ENCODE measurements at places on chromosomes 6 and 20.

- peak; percentile 14 for DNase-seq
Observed at GRCh38 chr6:13099771-13100170, 228.6 kb downstream of the TBC1D7 start.

GRCh38 chr20:50216543-50217206 lies 26.0 kb downstream of the CEBPB start:
- DNase-seq: no peak

GRCh38 chr6:89057759-89058158 lies 22.8 kb upstream of the PNRC1 start:
- DNase-seq: no peak

GRCh38 chr6:93515736-93516135 lies 96.4 kb upstream of the EPHA7 start:
- no peak for DNase-seq

DNA sequence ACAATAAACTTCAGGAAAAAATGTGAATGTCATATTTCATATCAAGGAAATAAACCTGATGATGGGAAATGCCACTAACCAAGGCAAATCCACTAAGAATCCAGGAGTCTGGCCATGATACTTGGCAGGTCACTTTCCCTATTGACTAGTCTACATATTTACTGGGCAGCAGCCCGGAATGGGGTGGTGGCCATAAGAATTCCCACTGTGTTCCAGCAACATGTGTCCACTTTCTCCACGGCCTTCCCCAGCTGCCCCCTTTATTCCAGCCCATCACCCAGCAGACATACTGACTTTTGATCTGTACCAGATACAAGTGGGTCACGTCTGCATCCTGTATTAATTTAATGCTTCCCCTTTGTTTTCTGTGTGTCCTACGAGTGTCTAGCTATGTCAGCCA lies 234.5 kb upstream of the PRDM1 start:
- DNase-seq: no peak

DNA sequence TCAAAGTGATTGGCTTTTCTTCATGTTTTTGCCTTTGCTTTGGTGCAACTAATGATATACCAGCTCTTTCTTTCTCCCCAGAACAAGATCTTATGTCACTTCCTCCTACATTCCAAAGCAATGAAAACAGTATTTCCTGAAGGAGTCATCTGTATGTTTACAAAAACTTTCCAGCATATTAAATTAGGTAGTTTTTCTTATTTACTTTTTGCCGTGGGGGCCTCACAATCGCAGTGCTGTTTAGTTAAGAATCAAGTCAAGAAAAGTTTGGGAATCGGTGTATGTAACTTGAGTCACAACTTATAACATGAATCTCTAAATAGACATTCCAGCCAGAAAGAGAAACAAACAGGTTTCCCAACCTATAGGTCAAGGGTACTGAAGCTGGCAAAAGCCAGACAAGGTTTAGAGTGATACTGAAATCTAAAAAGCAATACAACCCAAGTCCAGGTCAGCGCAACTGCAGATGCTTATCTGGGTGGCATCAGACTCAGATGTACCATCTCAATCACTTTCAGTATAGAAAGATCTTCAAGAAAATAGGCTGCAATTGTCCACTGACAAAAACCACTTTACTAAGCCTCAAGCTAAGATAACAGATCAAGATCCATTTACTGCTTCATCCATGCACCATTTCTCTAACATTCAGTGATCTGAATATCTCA lies 63.6 kb downstream of the IPCEF1 start:
- DNase-seq: no peak

- DNase-seq: no peak
Observed at GRCh38 chr6:110447761-110448160, 28.7 kb downstream of the SLC22A16 start.

- DNase-seq: peak; percentile 77
Observed at GRCh38 chr6:16712255-16712930, 48.9 kb downstream of the ATXN1 start.

DNA sequence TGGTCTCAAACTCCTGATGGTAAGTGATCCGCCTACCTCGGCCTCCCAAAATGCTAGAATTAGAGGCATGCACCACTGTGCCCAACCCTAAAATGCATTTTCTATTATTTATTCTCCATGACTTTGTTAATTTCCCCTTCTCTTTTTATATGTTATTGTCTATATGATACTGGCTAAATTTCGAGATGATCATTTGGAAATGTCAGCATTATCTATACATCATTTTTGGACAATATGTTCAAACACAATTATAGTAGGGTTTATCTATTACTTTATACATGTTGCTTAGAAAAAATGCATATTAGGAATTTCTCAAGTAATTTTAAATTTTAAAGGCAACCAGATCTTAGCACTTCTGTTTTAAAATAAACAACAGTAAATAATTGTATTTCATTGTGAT lies 34.4 kb upstream of the HIVEP1 start:
- DNase-seq: no peak

- DNase-seq: no peak
Observed at GRCh38 chr6:130575971-130576370, 210.2 kb downstream of the TMEM200A start.

DNA sequence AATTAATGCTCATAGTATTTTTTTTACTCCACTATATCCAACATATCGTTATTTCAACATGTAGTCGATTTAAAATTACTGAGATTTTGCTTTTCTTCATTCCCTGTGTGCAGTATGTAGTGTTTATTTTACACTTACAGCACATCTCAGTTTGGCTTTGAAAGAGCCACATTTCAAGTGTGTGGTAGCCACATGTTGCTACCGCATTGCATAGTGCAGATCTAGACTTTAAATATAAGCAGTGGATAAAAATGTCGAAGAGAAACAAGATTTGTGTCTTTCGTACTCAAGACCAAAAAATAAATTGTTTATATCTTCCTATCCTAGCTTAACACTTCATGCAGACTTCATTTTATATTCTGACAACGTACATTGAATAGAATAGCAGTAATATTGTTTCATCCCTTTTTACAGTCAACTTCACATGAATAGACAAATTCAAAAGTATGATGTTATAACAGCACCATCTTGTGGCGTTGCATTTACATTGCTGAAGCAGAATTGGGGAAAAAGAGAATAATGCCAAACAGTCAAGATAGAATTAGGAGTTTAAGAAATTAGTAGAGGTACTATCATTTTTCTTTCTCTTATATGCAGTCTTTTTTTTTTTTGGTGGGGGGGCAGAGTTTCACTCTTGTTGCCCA lies 29.9 kb downstream of the FBXO5 start:
- DNase-seq: peak; percentile 66

- DNase-seq: peak; percentile 22
Observed at GRCh38 chr6:76876922-76877553, 586.3 kb downstream of the HTR1B start.

DNA sequence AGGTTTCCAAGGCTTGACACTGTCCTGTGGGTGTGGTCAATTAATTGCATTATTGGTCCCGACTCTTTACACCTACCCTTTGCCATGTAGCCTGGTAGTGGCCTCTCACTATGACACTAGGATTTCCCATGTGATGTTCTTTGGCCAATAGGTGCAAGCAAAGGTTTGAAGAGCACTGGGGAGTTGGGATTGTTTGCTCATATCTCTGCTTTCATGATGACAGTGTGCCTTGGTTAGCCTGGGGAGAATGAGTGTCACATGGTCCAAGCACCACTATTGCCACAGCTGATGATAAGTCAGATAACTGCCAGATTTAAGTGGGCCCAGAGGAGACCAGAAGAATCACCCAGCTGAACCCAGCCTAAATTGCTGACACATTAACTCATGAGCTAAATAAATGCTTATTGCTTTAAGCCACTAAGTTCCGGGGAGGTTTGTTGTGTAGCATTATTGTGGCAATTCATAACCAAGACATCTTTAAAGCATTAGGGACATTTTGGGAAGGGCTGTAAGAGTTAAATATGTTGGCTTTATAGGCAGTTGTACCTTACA lies 17.2 kb upstream of the SCP2D1 start:
- DNase-seq: no peak

DNA sequence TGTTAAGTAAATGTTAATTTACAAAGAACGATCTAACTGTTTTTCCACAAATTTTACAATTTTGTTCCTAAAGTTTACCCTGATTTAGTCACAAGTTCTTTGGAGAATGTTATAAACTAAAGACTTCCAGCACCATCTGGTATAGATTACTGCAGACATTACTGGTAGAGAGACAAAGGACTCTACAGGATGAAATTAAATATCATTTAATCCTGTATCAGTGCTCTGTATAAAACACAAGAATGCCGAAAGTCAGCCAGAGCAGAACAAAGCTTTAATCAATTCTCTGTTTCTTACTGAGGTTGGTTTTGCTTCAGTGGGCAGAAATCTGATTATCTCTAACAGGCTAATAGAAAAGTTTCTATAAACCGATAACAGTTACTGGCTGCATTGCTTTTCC lies 763.6 kb downstream of the TENT5A start:
- DNase-seq: no peak

DNA sequence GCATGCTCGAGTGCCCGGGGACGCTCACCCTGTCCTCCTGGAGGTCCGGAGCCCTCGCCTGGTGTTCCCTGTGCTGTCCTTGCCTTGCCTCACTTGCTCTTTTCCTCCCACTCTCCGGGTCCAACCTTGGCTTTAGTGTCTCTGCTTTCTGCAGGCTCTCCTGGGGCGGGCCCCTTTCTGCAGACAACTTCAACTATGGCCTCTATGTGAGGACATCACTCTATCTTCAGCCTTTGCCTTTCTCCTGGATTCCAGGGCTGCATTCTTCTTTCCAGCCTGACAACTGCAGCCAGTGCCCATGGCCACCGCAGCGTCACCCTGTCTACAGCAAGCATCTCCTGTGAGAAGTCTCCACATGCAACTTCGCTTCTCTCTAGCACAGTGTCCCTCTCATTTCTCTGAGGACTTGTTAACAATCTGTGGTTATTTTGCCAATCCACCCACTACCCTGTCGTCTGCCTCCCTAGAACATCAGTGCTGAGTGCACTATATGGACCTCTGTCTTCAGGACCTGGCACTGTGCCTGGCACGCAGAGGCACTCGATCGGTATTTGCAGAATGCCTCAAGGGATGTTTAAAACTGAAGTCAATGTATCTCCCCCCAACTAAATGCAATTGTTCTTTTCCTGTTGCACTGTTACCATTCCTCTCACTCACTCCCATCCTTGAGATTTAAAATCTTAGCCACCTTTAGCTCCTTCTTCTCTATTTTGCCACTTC lies 35.9 kb downstream of the FOXC1 start:
- DNase-seq: no peak

DNA sequence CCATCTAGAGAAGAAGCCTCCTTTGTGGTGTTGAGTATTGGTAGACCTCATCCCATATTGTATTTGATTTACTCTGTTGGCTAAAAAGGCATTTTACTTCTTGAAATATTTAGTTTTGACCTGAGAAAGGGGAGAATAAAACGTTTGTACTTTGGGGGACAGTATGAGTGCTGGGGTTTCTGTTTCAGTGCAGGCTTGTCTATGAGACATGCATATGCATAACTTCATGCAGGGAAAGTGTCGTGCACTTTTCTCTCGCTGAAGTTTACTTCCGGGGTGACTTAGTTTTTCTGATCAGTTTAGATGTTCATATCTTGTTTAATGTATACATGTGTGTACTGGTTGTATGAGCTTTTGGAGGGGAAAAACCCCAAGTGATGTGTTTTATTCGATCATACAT lies 59.5 kb downstream of the UTRN start:
- no peak for DNase-seq

DNA sequence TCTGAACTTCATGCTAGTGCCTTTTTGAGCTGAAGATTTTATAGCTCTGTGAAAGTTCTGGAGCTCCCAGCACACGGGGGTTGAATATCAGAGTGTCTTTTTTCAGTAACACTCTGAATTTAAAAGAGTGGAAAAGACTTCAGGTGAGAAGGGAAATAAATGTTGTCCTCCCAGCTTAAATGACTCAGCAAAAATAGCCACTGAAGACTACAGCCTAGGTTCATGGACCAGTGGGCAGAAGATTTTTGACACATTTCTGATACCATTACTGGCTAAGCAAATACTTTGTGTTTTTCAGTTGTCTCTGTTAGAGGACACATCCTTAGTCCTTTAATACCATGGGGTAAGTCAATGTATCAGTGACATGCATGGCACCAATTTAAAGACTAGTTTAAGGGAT lies 338.5 kb upstream of the SPTLC3 start:
- no peak for DNase-seq

GRCh38 chr6:109262261-109262660 lies 120.0 kb downstream of the CD164 start:
- DNase-seq: no peak

GRCh38 chr6:22886650-22887581 lies 317.6 kb downstream of the HDGFL1 start:
- no peak for DNase-seq

- DNase-seq: no peak
Observed at GRCh38 chr20:3812975-3813847, 7.1 kb upstream of the AP5S1 start.

DNA sequence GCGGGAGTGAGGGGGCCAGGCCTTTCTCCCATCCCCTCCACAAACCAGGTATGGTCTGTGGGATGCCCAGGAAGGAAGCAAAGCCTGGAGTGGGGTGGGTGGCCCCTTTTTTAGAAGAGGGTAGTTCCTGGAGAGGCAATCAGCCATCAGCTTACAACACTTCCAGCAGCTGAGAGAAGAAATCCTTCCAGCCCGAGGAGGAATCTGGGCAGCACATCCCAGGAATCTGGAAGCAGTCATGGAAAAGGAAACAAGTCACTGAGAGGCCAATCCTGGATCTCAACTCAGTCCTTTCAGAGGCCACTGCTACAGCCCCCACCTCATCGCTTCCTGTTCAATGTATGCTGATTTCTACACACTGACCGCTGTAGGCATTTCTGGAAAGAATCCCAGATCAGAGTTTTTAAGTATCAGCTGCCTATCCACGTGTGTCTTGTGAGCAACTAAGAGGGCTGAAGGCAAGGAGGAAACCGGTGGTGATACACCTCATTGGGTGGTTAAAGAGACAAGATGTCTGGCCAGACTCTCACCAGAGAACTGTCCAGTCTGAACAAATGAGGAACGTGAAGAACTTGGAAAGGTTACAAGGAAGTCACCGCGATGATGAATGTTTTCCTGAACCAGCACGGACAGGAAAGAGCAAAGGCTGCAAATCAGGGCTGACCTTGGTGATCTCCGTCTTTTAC lies 92.9 kb upstream of the SHLD1 start:
- DNase-seq: peak; percentile 80

GRCh38 chr6:141463237-141463977 lies 669.3 kb upstream of the GJE1 start:
- no peak for DNase-seq

DNA sequence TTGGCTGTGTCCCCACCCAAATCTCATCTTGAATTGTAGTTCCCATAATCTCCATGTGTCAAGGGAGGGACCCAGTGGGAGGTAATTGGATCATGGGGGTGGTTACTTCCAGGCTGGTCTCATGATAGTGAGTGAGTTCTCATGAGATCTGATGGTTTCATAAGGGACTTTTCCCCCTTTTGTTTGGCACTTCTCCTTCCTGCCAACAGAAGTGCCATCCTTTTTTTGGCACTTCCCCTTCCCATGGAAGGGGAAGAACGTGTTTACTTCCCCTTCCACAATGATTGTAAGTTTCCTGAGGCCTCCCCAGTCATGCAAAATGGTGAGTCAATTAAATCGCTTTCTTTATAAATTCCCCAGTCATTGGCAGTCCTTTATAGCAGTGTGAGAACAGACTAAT lies 18.0 kb upstream of the PI3 start:
- DNase-seq: no peak

- no peak for DNase-seq
Observed at GRCh38 chr6:25769983-25770382, 15.4 kb downstream of the SLC17A4 start.

- peak; percentile 14 for DNase-seq
Observed at GRCh38 chr20:16517946-16518783, 55.1 kb downstream of the KIF16B start.

All from AML-193 (cell line).